Fibroblast of skin of right biceps (primary cell): ENCODE measurements at places on chromosomes 1 and 21.

GRCh38 chr1:223556414-223557129, 108.9 kb downstream of the CAPN8 start:
- DNase-seq: peak; percentile 3

DNA sequence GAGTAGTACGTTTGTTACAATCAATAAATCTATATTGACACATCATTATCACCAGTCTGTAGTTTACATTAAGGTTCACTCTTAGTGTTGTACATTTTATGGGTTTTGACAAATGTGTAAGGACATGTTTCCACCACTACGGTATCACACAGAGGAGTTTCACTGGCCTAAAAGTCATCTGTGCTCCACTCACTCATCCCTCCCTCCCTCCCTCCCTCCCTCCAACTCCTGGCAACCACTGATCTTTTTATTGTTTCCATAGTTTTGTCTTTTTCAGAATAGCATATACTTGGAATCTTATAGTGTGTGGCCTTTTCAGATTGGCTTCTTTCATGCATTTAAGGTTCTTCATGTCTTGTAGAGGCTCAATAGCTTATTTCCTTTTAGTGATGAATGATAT, 44.1 kb upstream of the RHOU start:
- no peak for DNase-seq

GRCh38 chr1:221897321-221897721, 155.4 kb upstream of the DUSP10 start:
- DNase-seq: peak; percentile 67

DNA sequence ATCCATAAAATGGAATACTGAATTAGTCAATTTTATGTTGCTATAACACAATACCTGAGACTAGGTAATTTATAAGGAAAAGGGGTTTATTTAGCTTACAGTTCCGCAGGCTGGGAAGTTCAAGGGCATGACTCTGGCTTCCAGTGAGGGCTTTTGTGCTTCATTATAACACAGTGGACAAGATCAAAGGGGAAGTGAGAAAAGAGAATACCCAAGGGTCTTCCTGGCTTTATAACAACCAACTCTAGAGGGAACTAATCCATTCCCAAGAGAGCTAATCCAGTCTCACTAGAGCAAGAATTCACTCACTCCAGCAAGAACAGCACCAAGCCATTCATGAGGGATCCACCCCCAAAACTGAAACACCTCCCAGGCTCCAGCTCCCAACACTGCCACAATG, 3.1 kb downstream of the KIFAP3 start:
- DNase-seq: no peak

DNA sequence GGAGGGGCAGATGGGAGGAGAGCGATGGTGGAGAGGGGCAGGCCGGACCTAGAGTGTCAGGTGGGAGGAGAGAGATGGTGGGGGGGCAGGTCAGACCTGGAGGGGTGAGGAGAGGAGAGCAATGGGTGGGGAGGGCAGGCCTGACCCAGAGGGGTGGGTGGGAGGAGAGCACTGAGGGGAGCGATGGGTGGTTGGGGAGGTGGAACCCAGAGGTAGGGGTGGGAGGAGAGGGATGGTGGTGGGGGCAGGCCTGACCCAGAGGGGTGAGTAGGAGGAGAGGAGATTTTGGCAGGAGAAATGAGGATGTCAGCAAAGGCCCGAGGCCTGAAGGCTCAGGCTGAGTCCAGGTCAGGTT, 157.3 kb upstream of the VAMP3 start:
- DNase-seq: no peak

- DNase-seq: peak; percentile 70
Observed at GRCh38 chr21:45167796-45168222, 93.4 kb downstream of the ADARB1 start.

DNA sequence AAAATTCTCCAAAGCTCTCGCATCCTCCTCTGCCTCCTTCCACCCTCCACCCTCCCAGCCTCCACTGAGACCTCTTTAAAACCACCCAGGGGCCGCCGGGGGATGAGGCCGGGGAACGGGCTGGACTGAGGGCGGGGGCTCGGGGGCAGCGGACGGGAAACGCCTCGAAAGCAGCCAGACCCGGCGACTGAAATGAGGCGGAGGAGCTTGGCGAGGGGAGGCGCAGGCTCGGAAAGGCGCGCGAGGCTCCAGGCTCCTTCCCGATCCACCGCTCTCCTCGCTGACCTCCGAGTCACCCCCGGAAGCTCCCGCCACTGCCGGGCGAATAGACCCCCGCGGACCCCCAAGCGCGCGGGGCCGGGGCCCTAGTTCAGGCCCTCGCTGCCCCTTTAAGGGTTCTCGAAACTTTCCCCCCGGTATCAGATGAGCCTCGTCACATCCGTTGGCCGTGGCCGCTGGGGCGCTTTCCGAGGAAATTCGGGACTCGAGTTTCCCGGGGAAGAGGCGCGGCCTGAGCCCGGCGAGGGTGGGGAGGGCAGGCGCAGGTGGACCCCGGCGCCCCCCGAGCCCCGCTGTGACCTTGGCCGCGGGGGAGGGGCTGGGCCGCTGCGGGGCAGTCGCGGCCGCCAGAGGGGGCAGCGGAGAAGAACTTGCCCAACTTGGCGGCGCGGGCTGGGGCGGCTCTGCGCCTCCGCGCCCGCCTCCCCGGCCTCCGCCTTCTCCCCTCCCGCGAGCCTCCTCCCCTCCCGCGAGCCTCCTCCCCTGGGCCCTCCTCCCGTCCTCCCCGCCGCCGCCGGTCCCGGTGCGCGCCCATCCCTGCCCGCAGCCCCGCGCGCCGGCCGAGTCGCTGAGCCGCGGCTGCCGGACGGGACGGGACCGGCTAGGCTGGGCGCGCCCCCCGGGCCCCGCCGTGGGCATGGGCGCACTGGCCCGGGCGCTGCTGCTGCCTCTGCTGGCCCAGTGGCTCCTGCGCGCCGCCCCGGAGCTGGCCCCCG, at the start of gene BACE2:
TSS of gene BACE2 (plus strand) at position 813 of the 995 bp plus-strand sequence. CDS start at position 917, 104 bp downstream.
- DNase-seq: peak; percentile 84

DNA sequence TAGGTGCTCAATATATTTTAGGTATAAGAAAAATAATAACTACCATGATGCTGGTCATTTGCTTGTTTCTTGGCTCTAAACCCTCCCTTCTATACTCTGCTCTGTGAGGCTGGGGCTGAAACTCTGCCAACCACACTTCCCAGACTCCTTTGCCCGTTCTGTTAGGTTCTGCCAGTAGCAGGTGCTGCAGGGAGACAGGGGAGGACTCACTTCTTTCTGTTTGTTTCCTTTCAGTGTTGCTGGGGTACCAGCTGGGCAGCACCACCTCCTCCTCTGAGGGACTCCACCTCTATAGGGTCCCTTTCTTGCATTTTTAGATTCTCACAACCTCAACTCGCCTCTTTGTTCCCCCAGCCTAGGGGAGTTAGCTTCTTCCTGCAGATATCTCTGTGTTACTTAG, 17.0 kb upstream of the SH2D2A start:
- DNase-seq: no peak

DNA sequence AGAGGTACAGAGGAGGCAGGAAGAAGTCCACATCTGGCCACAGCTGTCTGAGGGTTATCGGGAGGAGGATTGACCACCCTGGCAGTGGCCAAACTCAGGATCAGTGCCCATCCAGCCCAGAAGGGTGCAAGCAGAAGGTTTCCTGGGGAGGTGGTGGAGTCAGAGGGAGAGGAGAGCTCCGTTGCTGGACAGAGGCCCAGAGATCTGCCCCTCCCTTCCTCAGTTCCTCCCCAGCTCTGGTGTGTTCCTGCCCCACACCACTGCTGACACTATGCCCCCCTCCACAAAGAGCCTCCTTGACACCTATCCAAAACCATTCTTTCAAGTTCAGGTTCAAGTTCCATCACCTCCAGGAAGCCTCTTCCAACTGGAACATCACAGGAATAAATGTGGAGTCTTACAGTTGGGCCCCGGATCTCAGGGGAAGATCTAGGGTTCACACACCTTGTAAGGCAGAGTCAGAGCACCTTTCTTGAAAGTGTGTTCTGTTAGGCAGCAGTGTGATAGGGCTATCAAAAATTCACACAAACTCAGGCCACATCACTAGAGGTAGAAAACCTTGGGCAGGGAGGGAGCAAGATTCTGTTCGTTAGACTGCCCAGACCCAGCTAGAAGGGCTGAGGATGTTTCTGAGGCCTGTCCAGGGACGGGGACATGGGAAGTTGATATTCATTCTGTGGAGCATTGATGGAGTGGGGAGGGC, 7.4 kb downstream of the LDLRAD1 start:
- no peak for DNase-seq

- DNase-seq: peak; percentile 38
Observed at GRCh38 chr21:45721671-45722070, 78.1 kb downstream of the PCBP3 start.

DNA sequence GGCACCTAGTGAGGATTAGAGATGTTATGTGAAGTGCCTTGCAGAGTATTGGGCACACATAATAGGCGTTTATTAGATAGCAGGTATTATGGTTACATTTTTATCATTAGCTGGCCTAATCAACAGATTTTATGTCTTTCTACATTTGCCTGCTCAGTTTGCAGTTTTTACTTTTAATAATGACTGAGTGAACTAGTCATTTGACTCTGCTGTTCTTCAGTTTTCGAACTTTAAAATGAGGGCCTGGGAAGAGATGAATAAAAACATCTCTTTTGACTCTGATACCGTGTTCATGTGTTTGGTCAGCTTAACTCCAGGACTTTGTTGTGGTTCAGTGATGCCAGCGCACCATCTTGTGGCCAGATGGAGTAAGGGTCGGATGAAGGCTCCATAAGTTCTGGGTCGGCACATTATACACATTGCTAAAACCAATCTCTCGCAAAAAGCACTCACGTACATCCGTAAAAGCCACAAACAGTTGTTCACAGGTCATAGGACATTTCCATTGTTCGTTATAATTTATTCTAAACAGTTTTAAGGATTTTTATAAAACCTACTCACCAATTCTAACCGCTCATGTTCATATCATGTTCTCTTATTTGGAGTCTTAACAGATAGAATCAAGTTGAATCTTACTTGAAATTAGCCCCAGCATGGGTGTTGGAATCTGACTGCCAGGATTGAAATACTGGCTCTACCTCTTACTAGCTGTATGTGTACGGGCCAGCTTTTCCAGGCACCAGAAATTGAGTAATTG, 78.4 kb upstream of the GPR88 start:
- peak; percentile 77 for DNase-seq

DNA sequence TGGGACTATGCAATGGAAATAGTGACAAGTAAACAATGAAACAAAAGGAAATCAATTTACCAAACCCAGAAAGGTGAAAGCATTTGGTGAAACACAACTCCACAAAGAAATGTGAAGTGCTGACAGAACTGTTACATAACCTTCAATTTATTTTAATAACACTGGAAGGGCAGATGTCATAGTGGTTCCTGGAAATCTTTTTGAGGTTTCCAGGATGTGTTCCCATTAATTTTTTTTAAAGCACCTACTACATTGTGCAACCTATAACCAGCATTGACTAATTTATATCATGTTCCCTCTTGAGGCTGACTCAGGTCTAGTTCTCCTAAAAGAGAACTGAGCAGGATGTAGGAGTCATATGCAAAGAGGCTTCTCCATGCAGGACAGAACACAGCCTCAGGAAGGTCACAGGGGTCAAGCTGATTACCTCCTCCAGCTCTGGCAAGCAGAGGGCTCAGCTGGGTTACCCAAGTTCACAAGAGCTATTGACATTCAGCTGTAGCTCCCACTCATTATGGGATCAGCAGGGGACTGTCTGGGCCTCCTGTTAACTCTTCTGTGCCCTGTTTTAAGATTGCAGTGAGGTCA, 157.1 kb upstream of the NRIP1 start:
- peak; percentile 72 for DNase-seq

GRCh38 chr1:5707566-5708345, 284.5 kb downstream of the NPHP4 start:
- no peak for DNase-seq

- DNase-seq: no peak
Observed at GRCh38 chr1:8109216-8109615, 83.1 kb upstream of the ERRFI1 start.

DNA sequence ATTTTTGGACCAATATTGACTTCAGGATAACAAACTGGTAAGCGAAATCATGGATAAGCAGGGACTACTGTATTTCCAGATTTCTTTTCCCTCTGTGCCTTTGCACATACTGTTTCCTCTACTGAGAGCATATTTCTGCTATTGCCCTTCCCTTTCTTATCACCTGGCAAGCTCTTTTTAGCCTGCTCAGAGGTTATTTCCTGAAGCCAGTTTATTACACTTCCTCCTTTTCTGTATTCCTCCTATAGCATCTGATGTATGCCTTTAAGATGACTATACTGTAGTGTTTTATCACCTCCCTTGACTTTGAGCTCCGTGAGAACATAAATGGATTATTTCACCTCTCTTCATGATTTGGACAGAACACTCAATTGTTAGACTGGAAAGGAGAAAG, 49.0 kb downstream of the MAGI3 start:
- no peak for DNase-seq

GRCh38 chr1:179598631-179599030, 7.0 kb downstream of the TDRD5 start:
- no peak for DNase-seq

GRCh38 chr1:53278298-53278725, 40.0 kb upstream of the MAGOH start:
- peak; percentile 17 for DNase-seq

DNA sequence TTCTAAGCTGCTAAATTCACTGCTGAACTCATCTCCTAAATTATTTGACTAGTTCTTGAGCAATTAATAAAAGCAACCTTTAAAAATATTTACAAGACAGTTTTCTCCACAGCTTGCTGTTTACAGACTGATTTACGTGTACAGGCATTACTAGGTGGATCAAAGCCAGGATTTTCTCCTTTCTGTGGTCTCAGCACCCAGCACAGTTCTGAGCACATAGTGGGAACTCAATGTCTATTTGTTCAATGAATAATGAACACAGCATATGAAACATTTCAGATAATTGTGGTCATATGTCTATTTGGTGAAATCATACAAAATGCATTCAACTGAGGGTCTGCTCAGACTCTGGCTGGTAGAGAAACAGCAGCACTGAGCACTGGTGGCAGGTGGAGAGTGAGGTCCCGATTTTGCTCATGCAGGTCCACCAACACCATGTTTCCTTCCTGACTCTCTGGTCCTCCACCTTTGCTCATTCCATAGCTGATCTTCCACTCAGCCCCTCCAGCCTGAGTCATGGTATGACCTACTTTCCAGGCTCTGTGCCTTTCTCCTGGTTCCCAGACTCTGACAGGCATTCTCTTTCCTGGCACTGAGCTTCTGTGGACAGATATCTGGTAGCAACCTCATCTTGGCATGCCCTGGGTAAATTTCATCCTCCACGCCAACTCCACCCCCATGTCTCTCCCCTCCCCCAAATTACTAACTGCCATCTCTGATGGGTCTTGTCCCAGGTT, 311.3 kb downstream of the TGFB2 start:
- DNase-seq: peak; percentile 56

- DNase-seq: no peak
Observed at GRCh38 chr1:938711-939489, 15.2 kb downstream of the SAMD11 start.

DNA sequence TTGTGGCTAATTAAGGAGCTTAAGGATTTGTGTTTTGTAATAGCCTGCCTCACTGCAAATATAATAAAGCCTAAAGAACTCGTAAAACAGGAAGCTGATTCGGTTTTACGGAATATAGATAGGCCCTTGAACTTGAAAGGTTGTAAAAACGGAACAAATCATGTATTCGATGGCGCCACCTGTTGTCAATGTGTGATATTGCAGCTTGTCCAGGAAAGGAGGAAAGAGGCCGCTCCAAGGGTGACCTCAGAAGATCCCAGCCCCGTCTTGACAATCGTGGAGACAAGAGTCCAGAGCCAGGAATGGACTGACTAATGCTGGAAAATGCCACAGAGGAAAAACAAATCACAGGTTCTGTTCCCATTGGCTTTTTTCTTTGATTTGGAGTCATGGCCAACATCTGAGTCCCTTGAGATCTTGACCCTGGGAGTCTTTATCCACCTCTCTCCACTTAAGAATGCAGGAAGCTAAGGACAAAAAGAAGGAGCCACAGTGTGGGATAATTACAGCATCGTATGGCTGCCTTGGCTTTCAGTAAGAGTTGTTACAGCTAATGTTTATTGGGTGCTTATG, 7.0 kb upstream of the IGSF21 start:
- DNase-seq: peak; percentile 59
